Naive thymus-derived CD8-positive, alpha-beta T cell (primary cell): ENCODE measurements at places on chromosomes 5 and 9. TPM values are rescaled to one million over a fixed set of nuclear protein-coding genes. Genes with fewer than 3 reads are reported as not detected.

TRIM36 gene
- polyA plus RNA-seq, result not detected

MARVELD2 gene
- 1.4 TPM for polyA plus RNA-seq

PDLIM4 gene
- not detected for polyA plus RNA-seq

S1PR3 gene
- polyA plus RNA-seq, result not detected

PLEKHG4B gene
- polyA plus RNA-seq, result not detected

CCDC127 gene
- polyA plus RNA-seq, result 4.4 TPM

ACER2 gene
- polyA plus RNA-seq, result 0.80 TPM

ITGA2 gene
- polyA plus RNA-seq, result 0.06 TPM

CDKN2B gene
- polyA plus RNA-seq, result not detected

HACD4 gene
- 7.5 TPM for polyA plus RNA-seq

CD14 gene
- polyA plus RNA-seq, result 1.5 TPM
